H1 (cell line): ENCODE measurements at places on chromosomes 1 and 21.

- no peak for DNase-seq
These were observed 12.4 kb upstream of the EDARADD start for GRCh38 chr1:236381565-236382158.

DNA sequence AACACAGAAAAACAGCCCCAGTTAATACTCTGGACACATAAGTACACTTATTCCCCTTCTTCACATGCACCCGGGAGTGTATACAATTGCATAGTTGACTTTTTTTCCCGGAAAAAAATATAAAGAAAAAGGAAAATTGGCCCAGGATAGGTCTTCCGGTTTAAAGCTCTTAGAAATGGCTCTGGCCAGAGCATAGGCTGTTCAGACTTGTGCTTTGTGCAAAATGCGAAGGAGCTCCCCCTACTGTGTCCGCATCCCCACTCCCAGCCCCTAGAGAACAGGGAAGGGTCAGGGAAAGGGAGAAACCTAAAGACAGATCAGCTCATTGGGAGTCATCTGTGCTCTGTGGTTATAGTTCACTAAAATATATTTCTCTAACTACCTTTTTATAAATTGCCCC is 5.5 kb upstream of the MTMR11 start:
- DNase-seq = no peak

DNA sequence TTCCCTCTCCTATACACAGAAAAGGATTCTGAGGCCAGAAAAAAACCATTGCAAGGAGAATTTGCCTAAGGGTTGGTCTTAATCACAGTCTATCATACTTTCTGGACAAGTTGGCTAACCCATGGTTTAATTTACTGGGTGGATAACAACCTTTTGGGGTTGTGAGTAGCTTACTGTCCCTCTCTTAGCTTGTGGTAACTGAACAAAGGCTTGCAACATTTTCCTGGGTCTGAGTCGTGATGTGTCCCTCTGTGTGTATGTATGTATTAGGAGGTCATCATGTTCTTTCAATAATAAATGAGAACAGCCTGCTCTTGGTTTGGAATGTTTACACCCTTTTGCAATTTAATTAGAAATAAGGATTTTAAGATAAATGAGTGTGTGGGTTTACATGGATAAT is 36.7 kb downstream of the PAPPA2 start:
- no peak for DNase-seq

DNA sequence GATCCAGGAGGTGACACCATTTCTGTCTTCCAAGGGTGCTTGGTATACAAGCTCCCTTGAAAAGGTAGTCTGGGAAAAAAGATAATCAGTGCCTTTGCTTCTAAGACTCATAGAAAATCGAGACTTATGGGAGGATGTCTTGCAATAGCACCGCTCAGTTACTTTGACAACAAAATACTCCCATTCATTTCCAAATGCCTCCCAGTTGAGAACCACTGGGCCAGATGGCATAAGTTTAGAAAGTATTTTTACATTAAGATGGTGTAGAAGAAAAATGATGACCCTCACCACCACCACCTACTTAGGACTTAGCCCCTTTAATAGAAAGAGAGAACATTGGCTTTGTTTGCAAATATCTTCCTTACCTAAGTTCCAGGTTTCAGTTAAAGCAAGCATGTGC is 4.6 kb downstream of the TRMT13 start:
- DNase-seq = no peak

GRCh38 chr1:179175011-179175841 is 54.3 kb downstream of the ABL2 start:
- no peak for DNase-seq

DNA sequence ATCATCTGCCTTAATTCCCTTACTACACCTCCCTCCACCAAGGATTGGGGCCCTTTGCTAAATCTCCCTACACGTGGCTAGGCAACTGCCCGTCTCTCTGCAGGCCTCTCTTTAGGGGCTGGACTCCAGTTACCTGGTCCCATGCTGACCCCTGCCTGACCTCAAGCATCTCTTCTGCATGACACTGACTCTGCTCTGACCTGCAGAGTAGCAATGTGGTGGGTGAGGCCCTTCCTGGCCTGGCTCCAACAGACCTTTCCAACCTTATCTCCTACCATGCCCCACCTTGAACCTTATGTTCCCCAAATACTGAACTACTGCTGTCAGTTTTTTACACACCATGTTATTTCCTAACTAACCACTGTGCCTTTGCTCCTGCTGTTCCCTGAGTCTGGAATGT is 45.9 kb upstream of the EPS15 start:
- DNase-seq = no peak

DNA sequence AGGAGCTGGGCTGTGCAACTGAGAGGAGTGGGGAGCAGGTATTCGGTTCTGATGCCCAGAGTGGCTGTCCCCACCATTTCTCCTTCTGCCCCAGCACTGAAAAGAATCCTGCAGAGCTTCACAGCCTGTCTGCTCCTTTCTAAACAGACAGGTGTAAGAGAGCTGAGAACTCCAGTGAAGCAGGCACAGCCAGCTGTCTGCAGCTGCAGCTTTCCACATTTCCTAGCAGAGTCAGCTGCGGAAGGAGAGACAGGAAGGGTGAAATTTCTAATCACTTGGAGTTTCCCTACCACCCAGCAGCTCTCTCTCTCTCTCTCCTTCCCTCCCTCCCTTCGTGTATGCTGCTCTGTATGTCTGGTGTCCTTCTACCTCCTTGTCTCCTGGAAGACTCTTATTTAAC is 40.5 kb upstream of the GJB5 start:
- DNase-seq = no peak

DNA sequence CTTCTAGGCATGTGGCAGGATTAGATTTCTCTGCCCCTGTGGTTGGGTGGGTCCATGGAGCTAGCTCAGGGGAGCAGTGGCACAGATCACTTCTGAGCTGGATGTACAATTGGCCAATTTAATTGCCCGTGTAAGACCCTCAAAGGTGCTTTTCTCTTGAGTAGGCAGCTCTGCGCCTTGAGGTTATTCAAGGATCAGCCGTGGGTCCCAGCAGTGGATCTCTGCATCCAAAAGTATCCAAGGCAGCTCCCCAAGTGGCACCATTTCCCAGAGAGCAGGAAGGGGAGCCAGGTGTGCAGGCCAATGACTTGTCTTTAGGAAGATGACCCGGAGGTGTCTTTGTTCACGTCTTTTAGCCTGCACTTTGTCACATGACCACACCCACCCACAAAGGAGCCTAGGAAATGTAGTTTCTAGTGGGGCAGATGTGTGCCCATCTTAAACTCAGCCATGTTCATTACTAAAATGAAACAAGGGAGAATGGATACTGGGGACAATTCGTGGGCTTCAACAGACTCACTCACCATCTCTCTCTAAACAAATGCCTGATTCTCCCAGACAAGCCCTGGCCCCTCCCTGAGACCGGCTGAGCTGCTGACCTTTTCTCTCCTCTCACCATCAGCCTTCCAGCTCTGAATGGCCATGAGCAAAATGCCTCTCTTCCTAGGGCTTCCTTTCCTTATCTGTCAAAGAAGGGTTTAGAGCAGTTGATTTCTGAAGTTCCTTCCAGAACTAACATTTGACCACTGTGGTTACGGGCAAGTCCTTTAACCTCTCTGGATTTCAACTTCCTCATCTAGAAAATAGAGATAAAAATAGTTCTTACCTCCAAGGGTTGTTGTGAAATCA is 41.4 kb upstream of the TENT5C start:
- DNase-seq = no peak

DNA sequence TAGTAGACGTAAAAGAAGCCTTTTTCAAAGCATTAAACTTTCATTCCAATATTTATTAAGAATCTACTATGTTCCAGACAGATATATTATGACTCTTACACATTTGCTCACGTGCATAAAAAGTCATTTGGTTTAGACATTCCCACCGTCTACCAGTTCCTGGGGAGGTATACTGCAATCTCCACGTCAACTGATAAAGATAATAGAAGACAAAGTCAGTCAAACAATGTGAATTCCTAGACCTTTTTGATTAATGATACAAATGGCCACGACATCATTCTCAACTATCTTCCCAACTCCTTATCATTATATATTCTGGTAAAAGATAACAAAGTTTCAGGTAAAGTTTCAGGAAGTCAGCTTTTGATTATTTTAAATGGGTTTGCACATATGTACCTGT is 69.0 kb downstream of the SIPA1L2 start:
- no peak for DNase-seq

- no peak for DNase-seq
These were observed at the start of gene EVA1B for GRCh38 chr1:36323636-36324352. TSS of gene EVA1B (minus strand) at chr1:36323645. CDS start at chr1:36323037, 608 bp downstream.

DNA sequence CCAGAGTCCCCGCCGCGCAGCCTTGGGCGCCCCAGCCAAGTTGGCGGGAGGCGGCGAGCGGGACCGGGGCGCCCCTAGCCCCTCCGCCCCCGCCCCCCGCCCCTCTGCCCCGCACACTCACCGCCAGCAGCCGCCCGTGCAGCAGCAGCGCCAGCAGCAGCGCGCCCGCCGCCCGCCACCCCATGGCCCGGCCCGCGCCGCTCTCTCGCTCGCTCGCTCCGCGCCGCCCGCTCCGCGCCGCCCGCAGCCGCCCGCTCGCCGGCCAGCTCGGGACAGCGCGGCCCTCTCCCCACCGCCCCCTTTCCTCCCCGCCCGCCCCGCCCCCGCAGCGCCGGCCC is at the start of gene HSPG2:
Gene HSPG2, minus strand, starts transcription at position 277 of the 338 bp plus-strand sequence. Its CDS starts 93 bp downstream, at position 184.
- no peak for DNase-seq

DNA sequence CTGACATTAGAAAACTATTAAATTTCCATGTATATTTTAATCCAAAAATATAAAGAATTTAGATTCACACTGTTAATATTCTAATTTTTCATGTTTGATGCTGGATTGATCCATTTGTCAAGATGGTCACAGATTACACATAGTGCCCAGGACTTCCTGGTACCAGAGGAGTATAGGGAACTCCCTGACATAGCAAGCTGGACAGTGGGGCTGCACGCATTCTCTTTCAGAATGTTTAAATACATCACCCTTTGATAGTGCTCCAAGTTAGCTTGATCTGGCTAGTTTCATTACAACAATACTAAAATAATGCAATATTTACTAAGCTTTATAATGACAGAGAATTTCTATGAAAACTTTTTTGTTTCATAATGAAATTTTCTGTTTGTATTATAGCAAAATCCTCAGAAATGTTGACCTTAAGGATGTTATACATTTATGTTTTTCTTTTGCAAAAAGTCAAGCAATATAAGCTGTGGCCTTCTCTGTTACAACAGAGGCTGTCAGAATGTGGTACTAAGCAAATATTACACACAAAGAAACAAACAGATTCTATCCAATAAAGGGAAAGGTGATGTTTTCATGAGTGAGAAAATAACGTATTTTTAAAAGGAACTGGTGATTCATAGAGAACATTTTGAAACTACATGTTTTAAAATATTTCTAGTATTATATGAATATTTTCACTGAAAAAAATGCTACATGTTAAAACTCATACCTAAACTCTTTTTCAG is 84.7 kb downstream of the SLC35F3 start:
- DNase-seq = no peak

- no peak for DNase-seq
These were observed 138.4 kb downstream of the NEK7 start for GRCh38 chr1:198295225-198295624.

DNA sequence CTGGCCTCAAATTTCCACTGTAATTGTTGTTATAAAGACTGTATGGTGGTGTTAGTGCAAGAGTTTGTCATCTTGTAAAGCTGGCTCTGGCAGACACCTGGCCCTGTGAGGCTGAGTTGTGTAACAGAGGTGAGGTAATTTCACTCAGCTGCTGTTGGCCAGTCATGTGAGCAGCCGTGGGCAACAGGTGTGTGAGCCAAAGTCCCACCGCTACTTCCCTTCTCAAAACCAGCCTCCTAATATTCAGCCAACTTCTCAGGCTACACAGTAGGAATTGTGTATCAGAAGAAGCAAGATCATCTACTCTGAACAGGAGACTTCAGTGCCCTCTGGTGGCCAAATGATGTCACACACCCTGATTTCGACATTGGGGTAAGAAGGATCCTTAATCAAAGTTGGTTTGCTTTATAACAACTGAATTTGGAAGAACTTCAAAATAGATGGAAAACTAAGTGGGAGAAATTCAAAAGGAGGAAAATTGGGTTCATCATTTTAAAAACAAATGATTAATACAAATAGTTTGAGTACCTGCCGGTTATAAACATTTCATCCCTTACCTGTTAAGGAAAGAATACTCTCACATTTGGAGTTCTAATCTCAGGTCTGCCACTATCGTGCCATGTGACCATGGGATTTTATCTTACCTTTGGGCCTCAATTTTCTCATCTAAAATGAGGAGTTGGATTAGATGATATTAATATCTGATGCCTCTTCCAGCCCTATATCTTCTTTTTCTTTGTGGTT is 2.6 kb upstream of the CREG1 start:
- DNase-seq = no peak

DNA sequence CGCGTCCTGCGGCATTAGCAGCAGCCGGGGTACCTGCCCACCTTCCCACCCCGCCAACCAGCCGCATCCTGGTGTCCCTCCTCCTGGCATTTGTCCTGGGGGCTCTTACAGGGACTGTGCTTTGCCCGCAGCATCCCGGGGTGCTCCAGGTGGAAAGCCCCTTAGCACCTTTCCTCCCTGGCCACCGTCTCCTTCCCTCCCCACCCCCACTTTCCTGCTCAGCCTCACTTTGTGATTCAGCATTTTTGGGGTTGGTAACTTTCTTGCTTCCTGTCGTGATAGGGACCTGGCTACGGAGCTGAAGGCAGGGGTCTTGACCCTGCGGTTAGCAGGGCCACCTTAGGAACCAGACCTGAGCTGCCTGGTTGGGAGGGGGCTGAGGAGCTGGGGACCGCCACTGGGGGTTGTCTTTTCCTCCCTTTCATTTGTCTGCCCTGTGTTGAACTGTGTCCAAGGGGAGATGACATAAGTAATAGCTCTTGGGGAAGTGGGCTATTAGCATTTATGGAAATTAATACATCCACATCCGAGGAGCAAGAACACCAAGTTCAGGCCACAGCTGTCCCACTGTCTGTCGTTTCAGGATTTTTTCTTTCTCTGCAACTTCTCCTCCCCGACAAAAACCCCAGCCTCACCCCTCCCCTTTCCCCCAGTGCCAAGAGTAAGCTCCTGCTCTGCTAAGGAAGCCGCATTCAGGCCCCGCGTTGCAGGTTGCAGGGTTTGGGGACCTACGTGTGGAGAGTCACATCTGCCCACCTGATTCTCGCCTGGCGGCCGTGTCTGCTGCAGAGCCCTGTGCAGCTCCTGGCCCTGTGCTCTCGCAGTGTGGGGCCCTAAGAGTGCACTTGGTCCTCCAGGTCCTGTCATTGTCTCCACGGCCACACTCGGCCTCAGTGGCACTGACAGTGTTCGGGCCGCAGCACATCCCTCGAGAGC is 1.6 kb upstream of the NPHP4 start:
- peak; percentile 60 for DNase-seq

- no peak for DNase-seq
These were observed 14.8 kb upstream of the CDCP2 start for GRCh38 chr1:54167422-54168139.

DNA sequence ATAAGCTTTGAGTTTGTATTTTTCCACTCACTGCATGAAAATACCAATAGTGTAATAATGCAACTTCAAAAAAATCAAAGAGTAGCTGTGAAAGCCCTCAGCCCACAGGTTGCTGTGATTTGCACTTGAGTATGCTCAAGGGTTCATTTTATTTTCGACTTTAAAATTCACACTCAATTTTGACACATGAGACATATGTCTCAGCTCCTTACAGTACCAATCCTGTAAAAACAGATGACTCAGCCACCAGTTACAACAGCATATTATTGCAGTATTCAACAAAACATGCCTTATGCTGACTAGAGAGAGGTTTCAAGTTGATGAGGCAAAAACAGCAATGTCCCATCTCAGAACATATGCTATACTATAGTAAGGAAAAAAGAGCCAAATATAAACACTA is 66.1 kb downstream of the CYYR1 start:
- no peak for DNase-seq
